Stimulated activated CD4-positive, alpha-beta T cell treated with anti-CD3 and anti-CD28 coated beads, Interleukin-2, amount 100 ng/mL, for 24 hours (primary cell): ENCODE measurements at places on chromosomes 7 and 10.

- DNase-seq, result no peak
Measured at GRCh38 chr7:7639847-7640220, 718 bp upstream of the UMAD1 start.

- no peak for DNase-seq
Measured at GRCh38 chr7:47371733-47372368, 210.1 kb downstream of the TNS3 start.

DNA sequence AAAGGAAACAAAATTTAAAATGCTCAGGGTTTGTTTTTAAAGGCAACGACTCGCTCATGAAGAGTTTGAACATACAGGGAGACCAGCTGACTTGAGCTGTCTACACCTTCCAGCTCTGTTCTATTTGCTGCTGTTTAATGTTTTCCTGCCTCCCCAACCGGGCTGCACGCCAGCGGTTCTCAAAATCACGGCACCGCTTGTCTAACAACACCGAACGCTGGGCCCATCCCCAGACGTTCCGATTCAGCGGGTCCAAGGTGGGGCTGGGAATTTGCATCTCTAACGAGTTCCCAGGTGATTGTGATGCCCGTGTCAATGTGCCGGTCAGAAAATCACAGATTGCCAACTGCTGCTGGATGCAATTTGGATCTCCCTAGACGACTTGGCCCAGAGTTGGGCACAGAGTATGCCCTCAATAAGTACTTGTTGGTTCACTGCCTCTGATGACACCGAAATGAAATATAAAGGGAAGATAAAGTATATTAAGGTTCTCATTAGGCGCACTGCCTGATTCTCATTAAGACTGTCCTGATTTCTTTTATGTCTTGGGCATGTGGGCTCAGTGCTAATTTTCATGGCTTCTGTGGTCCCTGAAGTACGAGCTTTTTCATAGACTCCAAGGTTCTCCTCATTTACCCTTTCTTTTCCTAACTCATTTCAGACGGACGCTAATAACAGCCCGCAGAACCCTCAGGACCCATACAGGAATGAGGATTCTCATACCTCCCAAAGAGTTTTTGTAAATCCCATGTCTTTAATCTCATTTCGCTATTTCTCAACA, 28.5 kb downstream of the CELF2 start:
- DNase-seq, result no peak

GRCh38 chr7:144812379-144813283, 23.2 kb downstream of the TPK1 start:
- DNase-seq, result peak; percentile 39

DNA sequence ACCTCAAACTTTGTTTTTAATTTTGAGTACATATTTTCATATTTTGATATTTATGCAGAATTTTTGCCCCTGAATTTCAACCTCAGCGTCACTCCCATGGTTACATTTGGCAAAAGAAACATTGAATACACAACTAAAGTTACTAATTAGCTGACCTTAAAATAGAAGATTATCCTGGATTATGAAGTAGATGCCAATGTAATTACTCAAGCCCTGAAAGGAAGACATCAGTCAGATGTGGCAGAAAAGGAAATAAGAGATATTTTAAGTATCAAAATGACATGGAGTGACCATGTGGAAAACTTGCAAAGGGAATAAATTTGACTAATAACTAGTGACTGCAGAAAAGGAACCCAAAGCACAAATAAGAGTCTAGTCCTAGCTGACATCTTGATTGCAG, 701.3 kb upstream of the KCND2 start:
- no peak for DNase-seq

GRCh38 chr7:69360913-69361312, 237.4 kb upstream of the AUTS2 start:
- no peak for DNase-seq
